ENCODE measurements at places on chromosomes 2 and 18.

DNA sequence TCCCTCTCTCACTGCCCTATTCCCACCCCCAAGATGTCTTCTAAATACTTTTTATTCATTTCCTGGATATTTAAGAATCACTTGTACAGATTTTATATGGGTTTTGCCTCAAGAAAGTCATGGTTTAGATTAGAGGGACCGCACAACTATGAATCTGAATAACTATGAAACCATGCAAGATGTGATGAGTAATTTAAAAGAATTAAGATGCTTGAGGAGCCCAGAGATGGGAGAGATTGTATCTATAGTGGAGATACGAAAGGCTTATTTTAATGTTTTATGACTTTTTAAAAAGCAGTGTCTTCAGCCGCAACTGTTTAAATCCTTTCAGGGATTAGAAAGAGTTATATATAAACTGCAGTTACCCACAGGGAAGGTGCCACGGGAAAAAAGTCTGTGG lies 324.1 kb downstream of the LPIN1 start:
- no peak for DNase-seq

DNA sequence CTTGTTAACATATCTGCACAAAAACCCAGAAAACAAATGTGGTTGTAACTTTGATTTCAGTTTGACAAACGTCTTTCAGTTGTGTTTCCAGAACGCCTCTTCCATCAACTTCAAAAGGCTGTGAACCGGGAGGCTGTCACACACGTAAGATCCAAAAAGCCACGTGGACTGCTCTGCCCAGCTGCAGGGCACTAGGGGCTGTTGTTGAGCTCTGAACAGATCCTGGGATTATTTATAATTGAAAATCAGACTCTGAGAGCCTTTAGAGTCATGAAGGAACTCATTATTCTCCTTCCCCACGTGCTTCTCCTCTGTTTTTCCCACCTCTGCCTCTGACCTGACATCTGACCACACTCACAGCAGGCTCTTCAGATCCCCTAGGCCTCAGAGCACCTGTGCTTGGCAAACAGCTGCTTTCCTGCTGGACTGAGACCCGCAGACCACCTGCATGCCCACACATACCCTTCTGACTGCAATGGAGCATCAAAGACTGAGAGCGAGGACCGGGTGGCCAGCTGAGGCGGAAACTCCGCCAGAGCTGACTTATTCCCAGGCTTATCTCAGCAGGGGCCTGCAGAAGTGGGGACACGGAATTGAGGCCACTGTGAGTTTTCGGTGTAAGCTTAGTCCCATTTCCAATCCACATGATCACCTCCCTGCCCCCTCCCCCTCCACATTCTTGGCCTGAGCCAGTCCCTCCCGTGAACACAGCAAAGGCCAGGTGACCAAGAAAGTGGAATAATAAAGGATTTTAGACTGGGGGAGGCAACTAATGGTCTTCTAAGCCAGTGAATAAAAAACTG lies 114.8 kb downstream of the ATL2 start:
- DNase-seq: no peak

DNA sequence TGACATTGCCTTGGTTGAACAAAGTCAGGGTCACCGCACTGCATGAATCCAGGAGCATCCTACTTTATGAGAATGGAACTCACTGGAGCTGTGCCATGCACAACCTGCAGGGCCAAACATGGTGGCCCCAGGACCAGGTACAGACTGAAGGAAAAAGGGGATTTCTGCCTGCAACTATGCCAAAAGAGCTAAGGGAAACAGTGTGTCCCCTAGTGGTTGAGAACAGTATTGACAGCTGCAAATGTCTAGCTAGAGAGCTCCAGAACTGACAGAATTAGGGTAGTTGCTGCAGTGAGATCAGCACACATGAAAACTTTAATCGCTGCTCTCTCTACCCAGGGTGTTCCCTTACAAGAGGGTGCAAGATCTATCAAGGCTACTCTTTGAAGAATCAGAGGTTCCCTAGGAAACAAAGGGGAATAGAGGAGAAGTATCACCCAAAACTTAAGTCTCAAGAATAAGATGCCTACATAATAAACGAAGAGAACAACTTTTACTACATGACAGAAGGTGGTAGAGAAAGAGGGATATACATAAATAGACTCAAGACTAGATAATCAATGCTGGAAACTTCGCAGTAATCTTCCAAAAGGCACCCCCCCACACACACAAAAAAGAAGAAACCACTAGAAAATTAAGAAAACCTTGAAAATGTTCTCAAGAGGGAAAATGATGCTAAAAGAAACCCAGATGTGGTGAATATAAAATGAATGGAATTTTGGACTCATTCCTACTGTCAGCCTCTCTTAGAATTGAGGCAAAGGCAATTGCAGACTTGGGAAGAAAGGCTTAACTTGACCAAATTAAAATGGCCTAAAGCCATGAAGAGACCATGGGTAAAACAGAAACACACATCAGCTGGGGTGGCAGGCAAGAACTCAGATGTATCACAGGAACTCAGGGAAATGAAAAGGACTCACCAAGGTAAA lies 43.6 kb upstream of the IHH start:
- DNase-seq: no peak

GRCh38 chr18:55585920-55586561 lies 2.0 kb downstream of the TCF4 start:
- no peak for DNase-seq

- DNase-seq: no peak
Measured at GRCh38 chr2:108268001-108268400, 20.7 kb upstream of the SULT1C2 start.

- no peak for DNase-seq
Measured at GRCh38 chr2:163157891-163158496, 319.4 kb upstream of the KCNH7 start.

DNA sequence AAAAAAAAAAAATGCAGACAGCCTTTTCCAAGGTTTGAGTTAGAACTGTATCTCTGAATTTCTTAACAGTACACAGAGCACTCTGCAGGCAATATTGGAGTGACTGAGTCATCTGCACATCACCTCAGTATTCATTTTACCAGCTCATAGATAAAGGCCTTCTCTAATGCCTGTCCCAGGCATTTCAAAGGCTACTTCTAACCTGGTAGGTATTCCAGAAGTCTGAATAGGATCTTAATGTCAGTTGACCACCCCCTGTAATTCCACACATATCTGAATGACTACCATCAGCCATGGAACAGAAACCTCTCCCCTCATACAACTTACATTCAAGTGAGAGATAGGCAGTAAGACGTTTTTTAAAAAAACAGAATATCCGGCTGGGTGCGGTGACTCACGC lies 9.0 kb downstream of the METTL21A start:
- DNase-seq: no peak

- DNase-seq: no peak
Measured at GRCh38 chr2:83602753-83603152, 856.3 kb downstream of the SUCLG1 start.
